Progenitor cell of endocrine pancreas (in vitro differentiated cells): ENCODE measurements at places on chromosomes 3 and 15. TPM values are rescaled to one million over a fixed set of nuclear protein-coding genes. Genes with fewer than 3 reads are reported as not detected.
A peak's percentile ranks its signal among the peaks of the same experiment; 100 is the strongest.

GRCh38 chr3:183650554-183650953 is 15.1 kb downstream of the KLHL24 start:
- no peaks in the 10 kb centered on the region for H3K27me3 ChIP-seq
- H3K36me3 ChIP-seq, result peaks cover 57% of the 10 kb centered on the region
- no peak for DNase-seq
- H3K4me3 ChIP-seq, result no peak overlapping the region
- no peak overlapping the region for H3K27ac ChIP-seq

- H3K36me3 ChIP-seq, result no peaks in the 10 kb centered on the region
- H3K4me3 ChIP-seq, result no peak overlapping the region
- DNase-seq, result no peak
- H3K4me1 ChIP-seq, result no peaks in the 10 kb centered on the region
Measured at GRCh38 chr3:82957696-82958095, 1196.3 kb upstream of the GBE1 start.

Gene PIERCE2
- total RNA-seq, result 4.7 and 5.8 TPM in 2 replicates

DNA sequence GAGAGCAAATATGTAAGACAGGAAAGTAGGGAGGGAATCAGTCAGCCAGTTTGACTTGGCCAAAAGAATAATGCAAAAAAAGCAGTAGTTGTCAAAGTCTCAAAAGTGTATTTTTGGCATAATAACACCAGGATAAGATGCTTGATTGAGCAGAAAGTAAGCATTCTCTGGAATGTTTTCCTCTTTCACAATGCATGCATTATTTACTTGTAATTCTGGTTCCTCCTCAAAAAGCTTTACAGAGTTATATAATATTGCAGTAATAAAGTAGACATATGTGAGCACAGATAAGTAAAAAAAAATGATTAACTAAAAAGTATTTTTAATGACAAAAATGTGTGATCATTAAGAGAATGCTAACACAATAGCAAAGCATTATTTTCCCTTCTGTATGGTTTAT is 285.9 kb upstream of the BCHE start:
- H3K27ac ChIP-seq, result no peak overlapping the region
- H3K36me3 ChIP-seq, result no peaks in the 10 kb centered on the region
- no peak for DNase-seq
- no peak overlapping the region for H3K4me3 ChIP-seq
- H3K27me3 ChIP-seq, result no peaks in the 10 kb centered on the region
- H3K4me1 ChIP-seq, result no peaks in the 10 kb centered on the region

DNA sequence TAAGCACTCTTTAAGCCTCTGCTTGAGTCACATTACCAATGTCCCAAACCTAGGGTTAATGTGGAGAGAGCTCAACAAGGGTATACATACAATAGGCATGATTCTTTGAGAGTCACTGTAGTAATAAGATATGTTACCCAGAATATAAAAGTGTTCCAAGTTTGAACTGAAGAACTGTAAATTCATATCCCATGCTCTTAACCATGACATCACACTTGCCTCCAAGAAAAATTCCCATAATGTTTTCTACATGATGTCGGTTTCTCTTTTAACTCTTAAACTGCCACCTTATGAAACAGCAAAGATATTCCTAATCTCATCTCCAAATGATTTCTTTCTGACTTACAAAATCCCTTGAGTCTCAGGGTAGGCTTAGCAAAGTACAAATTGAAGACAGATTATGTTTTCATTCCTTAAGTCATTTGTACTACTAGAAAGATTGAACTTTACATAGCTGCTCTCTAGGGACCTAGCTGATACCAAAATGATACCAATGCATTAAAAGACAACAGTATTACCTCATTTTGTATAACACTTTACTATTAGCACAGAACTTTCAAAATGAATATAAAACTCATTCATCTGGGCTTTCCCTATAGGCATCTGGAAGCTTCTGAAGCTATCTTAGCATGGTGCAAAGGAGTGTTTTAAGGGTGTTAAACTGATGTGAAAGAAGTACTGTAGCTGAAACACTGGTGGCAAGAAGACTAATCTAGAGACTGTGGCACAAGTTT is 127.1 kb downstream of the KCNMB2 start:
- H3K27me3 ChIP-seq, result no peaks in the 10 kb centered on the region
- H3K4me3 ChIP-seq, result no peak overlapping the region
- no peaks in the 10 kb centered on the region for H3K36me3 ChIP-seq
- peaks cover 6% of the 10 kb centered on the region for H3K4me1 ChIP-seq

- peak within 1 kb of the TSS; percentile 59 for H3K27ac ChIP-seq
- H3K4me1 ChIP-seq, result peaks cover 14% of the 10 kb centered on the region
- H3K27me3 ChIP-seq, result peaks cover 29% of the 10 kb centered on the region
- H3K36me3 ChIP-seq, result no peaks in the 10 kb centered on the region
- peak; percentile 68 for DNase-seq
Measured at GRCh38 chr15:34583399-34584329, at the start of gene GOLGA8B. Gene GOLGA8B (minus strand): TSS chr15:34583651. CDS start chr15:34535912, 47,739 bp downstream.

DNA sequence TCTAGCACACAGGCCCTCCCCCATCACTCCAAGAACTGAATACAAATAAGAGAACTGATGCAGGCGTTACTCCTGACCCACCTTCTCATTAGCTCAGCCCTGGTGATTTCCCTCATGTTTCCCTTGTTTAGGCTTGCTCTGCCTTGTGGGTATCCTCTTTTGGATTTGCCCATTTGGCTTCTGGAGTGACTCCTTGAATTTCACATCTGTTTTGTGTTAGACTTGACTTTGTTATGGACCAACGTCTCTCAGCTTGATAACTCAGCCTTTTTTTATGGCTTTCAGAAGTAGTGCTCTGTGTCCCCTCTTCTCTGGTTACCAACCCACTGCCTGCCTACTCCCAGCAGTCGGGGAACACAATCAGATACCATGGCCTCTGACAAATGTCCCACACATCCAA is 11.3 kb upstream of the TMOD3 start:
- DNase-seq, result no peak
- no peak overlapping the region for H3K27ac ChIP-seq
- peaks cover 8% of the 10 kb centered on the region for H3K36me3 ChIP-seq
- H3K4me3 ChIP-seq, result no peak overlapping the region
- peaks cover 29% of the 10 kb centered on the region for H3K4me1 ChIP-seq

Gene CIDEC
- total RNA-seq, result not detected in 2 replicates

- no peak overlapping the region for H3K4me3 ChIP-seq
- H3K27me3 ChIP-seq, result peaks cover 51% of the 10 kb centered on the region
- no peak overlapping the region for H3K27ac ChIP-seq
- peaks cover 4% of the 10 kb centered on the region for H3K4me1 ChIP-seq
Measured at GRCh38 chr15:69663441-69663840, 210.8 kb downstream of the RPLP1 start.

Gene STXBP5L
- total RNA-seq, result 8.5 and 11.1 TPM in 2 replicates

Gene TMEM212
- total RNA-seq, result not detected in 2 replicates

DNA sequence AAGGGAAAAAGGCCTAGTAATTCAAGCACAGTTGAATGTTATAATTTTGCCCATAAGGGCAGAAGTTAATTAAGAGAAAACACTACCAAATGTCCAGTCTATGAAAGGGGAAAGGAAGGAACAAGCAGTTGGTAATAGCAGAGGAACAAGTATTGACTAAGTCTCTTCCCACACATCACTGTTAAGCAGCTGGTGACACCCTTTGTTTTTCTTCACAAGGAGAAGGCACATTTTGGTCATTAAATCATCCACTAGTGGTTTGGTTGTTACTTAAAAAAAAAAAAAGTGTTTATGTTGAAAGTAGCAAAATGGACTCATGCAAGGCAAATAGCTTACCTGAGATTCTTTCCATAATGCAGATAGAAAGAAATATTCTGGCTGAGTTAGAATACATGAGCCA is 321.4 kb upstream of the NECTIN3 start:
- H3K27ac ChIP-seq, result no peak overlapping the region
- no peak overlapping the region for H3K4me3 ChIP-seq
- no peaks in the 10 kb centered on the region for H3K27me3 ChIP-seq
- no peak for DNase-seq
- H3K4me1 ChIP-seq, result peaks cover 39% of the 10 kb centered on the region

- peaks cover 17% of the 10 kb centered on the region for H3K4me1 ChIP-seq
- peak; percentile 16 for DNase-seq
- H3K4me3 ChIP-seq, result no peak overlapping the region
- H3K36me3 ChIP-seq, result peaks cover 11% of the 10 kb centered on the region
- no peaks in the 10 kb centered on the region for H3K27me3 ChIP-seq
- H3K27ac ChIP-seq, result no peak overlapping the region
Measured at GRCh38 chr15:96171853-96172296, 158.6 kb upstream of the NR2F2 start.

GRCh38 chr3:98812851-98813374 is 49.8 kb downstream of the ST3GAL6 start:
- no peaks in the 10 kb centered on the region for H3K27me3 ChIP-seq
- DNase-seq, result no peak
- peaks cover 10% of the 10 kb centered on the region for H3K36me3 ChIP-seq
- peaks cover 13% of the 10 kb centered on the region for H3K4me1 ChIP-seq
- no peak overlapping the region for H3K27ac ChIP-seq

Gene CLN6
- 46.6 and 48.4 TPM in 2 replicates for total RNA-seq

Gene SUSD5
- total RNA-seq, result 1.1 and 1.8 TPM in 2 replicates

GRCh38 chr15:56040081-56041035 is 46.9 kb upstream of the NEDD4 start:
- no peaks in the 10 kb centered on the region for H3K27me3 ChIP-seq
- no peak overlapping the region for H3K4me3 ChIP-seq
- peaks cover 35% of the 10 kb centered on the region for H3K4me1 ChIP-seq
- no peak for DNase-seq
- no peaks in the 10 kb centered on the region for H3K36me3 ChIP-seq

DNA sequence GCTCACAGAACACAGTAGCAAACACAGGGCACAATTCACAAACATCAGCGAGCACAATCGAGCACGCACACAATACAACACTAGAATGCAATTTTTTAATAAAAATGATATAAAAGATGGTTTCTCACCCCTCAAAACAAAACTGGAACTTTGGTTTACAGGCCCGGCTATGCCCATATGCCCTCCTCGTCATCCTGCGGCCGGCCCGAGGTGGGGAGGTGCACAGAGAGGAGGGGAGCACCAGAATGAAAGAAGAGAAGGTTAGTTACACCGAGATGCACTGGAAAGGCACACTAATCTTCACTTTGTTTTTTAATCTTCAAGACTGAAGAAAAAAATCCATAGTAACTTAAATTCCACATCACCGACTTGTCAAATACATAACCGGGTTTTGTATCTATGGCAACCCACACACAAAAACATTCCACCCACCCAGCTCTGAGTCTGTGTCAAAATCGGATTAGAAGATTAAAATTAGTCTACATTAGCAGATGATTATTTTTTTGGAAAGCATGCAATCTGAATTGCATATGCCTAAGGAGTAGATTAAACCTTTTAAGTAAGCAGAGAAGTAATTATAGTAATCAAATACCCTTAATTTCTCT is 196.7 kb upstream of the WNT5A start:
- no peak for DNase-seq
- no peak overlapping the region for H3K4me3 ChIP-seq
- no peak overlapping the region for H3K27ac ChIP-seq
- peaks cover 1% of the 10 kb centered on the region for H3K36me3 ChIP-seq
- no peaks in the 10 kb centered on the region for H3K4me1 ChIP-seq
- H3K27me3 ChIP-seq, result no peaks in the 10 kb centered on the region

DNA sequence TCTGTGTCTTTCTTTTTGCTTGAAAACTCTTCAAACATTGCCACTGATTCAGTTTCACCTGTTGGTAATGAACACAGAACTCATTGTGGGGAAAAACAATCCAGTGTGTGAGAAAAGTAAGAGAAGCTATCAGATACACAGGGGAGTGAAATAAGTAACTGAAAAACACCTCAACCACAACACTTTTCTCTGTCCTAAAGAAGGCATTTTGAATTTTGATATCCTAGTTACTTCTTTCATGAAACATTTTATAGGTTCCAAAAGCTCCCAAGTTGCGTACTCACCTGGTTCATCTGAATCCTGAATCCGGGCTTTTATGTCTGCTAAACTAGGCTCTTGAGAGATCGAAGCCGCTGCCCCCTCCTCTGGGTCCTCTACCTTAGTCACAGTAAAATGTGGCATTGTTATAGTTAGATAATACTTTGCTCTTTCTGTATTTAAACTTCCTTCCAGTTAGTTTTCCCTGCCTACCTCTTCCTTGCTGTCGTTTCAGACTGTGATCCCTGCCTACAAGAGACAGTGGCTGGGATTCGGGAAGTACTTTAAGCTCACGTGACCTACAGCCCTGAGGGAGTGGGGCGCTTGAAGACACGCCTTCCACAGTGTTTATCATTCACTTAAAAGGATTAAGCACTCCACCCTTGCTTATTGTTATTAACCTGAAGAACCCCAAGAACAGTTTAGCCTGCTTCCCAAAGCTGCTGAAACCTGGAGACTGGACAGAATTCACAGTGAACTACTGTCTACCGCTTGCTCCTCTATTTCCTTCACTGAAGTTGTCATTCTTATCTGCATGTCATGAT is 19.1 kb downstream of the SLC12A6 start:
- H3K27me3 ChIP-seq, result no peaks in the 10 kb centered on the region
- H3K4me3 ChIP-seq, result peak overlapping the region; percentile 89
- no peak for DNase-seq
- H3K36me3 ChIP-seq, result peaks cover 2% of the 10 kb centered on the region
- peaks cover 12% of the 10 kb centered on the region for H3K4me1 ChIP-seq
- H3K27ac ChIP-seq, result peak overlapping the region; percentile 91

Gene GHSR
- total RNA-seq, result not detected in 2 replicates

DNA sequence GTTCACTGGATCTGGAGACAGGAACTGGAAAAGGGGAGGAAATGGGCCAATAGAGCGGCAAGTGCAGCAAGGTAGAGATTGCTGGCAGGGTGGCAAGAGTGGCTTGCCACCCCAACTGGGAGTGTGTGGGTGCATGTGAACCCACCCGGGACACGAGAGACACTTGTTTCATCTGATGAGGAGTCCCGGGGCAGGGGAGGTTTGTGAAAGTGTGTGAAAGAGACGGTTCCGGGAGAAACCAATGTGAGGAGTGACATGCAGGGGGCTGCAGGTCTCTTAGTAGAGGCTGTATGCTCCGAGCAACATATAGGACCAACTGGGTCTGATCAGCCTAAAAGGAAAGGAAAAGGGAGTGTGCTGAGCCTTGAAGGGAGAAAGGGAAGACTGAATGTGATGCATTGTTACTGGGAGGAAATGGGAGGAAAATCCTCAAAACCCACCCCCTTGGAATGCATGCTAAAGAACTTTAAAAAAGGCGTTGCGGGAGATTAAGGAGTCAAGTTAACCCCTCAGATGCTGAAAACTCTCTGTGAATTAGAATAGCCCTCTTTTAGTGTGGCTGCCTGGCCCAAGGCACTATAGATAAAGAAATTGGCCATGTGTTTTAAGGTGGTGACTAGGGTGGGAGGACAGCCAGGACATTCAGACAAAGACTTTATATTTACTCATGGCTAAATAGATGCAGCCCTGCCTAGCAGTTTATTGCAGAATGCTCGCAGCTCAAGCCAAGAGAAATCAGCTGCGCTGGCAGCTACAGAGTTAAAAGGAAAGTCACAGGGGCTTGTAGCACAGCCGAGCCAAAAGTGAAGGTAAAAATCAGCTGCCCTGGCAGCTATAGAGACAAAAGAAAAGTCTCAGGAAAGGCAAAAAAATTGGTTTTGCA is 9.1 kb upstream of the SLC9C1 start:
- no peaks in the 10 kb centered on the region for H3K27me3 ChIP-seq
- no peak overlapping the region for H3K27ac ChIP-seq
- DNase-seq, result no peak
- H3K4me3 ChIP-seq, result no peak overlapping the region
- peaks cover 34% of the 10 kb centered on the region for H3K4me1 ChIP-seq

Gene MEIS2
- total RNA-seq, result 133 and 143 TPM in 2 replicates

- peaks cover 6% of the 10 kb centered on the region for H3K27me3 ChIP-seq
- H3K36me3 ChIP-seq, result peaks cover 13% of the 10 kb centered on the region
- peaks cover 34% of the 10 kb centered on the region for H3K4me1 ChIP-seq
- peak overlapping the region; percentile 89 for H3K4me3 ChIP-seq
- H3K27ac ChIP-seq, result peak overlapping the region; percentile 100
Measured at GRCh38 chr3:138188013-138188730, 1.1 kb downstream of the ARMC8 start.

Gene POLQ
- total RNA-seq, result 9.6 and 9.9 TPM in 2 replicates
